Neuronal stem cell (in vitro differentiated cells): ENCODE measurements at places on chromosomes 1 and 21.

DNA sequence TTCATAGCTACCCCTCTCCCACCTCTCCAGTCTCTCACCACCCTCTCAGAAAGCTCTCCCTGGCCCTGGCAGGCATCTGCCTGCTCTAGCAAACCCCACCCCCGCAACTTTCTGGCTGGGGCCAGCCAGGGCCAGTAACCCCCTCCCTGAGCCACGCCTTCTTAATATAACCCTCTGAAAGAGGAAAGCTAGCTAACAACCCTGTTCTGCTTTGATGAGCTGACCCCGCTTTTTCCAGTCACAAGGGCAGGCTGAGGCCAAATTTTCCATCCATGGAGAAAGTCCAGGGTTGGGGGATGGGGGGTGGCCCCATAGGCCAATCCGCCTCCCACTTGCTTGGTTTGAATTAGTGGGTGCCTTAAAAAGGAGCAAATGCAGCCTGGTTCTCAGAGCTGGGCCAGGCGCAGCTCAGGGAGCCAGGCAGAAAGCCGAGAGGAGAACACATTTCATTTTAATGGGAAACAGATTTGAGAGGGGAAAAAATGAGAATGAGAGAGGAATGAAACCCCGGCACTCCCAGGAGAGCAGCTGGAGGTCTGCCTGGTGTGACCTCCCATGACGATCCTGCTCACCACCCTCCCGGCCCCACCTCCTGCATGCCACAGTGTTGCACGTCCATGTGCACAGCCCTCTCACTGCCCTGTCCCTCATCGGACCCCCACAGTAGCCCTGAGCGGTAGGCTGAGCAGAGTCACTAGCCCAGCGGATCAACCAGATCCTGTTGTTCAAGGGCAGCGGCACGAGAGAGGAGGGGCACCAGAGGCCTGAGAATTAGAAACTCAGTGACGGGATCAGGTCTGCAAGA lies 62.3 kb downstream of the OPTC start:
- DNase-seq, result no peak

DNA sequence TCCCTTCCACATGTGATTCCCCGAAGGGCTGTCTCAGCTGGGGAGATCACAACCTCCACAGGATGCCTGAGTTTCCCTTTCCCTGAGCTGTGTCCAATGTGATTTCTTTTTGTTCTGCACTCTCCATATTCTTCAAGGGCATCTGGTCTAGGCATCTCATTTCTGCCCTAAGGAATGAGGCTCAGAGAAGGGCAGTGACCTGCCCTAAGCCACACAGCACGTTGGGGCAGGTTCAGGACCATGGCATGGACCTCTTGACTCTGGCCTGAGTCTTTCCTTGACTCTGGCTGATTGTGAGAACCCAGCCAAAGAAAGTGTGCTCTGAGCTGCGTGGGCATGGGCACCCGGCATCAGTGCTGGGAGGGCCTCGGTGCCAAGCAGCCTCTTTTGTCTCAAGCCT lies 590.3 kb downstream of the PTPRU start:
- DNase-seq, result no peak

DNA sequence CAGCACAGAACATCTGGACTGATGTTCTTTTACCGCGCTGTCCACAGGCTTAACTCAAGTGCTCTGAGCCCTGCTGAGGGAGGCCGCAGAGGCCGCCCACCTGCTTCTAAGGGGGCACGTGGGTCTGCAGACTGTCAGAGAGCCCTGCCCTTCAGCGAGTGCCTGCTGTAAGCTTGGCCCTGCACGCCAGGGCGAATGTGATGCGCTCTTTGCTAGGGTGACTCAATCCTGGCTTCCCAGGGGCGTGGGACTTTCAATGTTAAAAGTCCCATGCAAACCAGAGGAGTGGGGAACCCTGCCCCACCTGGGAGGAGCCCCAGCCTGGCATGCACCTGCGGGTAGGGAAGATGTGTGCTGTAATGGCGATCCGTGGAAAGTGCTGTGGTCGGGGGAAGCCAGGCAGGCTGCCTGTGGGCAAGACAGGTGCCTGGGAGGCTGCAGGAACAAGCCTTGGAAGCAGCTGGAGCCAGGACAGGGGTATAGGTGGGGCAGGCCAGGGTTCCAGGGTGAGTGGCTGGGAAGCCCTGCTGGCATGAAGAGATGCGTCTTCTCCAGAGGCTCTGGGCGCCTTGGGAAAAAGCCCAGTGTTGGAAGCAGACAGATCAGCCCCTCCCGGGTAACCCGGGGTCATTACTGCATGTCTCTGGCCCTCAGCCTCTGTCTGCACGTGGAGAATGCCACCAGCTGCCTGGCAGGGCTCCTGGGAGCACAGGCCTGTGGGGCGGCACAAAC lies 594 bp upstream of the PANK4 start:
- peak; percentile 61 for DNase-seq

DNA sequence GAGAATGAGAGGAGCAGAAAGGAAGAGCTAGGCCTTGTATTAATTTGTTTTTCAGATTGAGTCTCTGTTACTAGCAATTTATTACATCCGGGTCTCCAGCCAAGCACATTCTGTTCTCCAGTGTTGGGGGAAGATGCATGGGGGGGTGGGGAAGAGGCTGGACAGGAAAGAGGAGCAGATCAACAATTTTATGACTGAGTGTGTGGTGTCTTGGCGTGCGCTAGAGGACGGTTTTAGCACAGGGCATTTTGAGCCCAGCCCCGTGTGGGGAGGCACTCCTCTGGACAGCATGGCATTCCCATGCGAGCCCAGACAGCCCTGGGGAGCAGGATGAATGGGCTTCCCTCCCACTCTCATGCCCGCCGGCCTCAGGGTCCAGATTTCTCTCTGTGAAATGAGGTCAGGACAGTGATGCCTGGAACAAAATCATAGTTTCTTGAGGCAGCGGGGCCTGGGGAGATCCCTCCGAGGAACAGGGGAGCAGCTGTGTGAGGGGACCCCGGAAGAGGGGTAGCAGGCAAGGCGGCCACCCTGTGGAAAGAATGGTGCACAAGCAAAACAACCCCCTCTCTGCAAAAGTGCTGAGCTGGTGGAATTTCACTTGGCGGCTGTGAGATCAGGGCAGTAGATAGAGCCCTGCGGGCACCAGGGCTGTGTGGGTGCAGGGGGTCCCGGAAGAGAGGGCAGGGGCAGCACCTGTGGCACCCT lies 16.3 kb downstream of the SOX13 start:
- DNase-seq, result no peak

GRCh38 chr1:81477710-81478109 lies 323.0 kb upstream of the ADGRL2 start:
- no peak for DNase-seq

GRCh38 chr21:19935467-19935866 lies 1062.7 kb upstream of the NCAM2 start:
- DNase-seq, result no peak

DNA sequence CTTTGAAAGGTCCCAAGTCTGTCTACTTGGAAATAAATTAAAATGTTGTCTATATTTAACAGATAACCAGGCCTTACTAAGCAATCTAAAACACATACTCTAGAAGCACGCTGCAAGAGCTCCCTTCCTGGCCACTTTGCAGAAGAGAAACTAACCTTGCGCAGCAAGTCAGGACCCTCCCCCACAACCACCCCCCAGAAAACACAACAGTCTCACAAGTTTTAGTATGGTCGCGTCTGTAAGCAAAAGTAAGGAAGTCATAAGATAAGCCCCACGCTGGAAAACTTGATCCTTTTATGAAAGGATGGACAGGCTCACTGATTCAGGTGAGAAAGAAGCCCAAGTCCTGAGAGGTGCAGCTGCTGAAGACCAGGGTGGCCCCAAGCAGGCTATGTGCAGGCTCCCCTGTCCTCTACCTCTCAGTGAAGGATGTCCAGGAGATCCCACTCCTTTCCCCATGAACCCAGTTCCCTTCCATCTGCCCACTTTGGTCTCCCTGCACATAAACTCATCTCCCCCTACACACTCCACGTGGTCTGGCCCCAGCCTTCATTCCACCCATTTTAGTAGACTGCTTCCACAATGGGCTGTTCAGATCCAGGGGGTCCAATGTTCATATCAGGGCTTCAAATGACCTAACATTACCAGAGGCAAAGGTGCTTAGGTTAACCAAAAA lies 23.8 kb downstream of the HIVEP3 start:
- no peak for DNase-seq

GRCh38 chr1:32651461-32652073 lies 559 bp downstream of the RBBP4 start:
- DNase-seq, result no peak

GRCh38 chr1:228109962-228110488 lies 926 bp upstream of the MRPL55 start:
- DNase-seq, result no peak

GRCh38 chr1:20633190-20634064 lies at the start of gene PINK1:
PINK1 (plus strand) TSS chr1:20633458; CDS start chr1:20633549, 91 bp downstream.
- DNase-seq, result peak; percentile 85

DNA sequence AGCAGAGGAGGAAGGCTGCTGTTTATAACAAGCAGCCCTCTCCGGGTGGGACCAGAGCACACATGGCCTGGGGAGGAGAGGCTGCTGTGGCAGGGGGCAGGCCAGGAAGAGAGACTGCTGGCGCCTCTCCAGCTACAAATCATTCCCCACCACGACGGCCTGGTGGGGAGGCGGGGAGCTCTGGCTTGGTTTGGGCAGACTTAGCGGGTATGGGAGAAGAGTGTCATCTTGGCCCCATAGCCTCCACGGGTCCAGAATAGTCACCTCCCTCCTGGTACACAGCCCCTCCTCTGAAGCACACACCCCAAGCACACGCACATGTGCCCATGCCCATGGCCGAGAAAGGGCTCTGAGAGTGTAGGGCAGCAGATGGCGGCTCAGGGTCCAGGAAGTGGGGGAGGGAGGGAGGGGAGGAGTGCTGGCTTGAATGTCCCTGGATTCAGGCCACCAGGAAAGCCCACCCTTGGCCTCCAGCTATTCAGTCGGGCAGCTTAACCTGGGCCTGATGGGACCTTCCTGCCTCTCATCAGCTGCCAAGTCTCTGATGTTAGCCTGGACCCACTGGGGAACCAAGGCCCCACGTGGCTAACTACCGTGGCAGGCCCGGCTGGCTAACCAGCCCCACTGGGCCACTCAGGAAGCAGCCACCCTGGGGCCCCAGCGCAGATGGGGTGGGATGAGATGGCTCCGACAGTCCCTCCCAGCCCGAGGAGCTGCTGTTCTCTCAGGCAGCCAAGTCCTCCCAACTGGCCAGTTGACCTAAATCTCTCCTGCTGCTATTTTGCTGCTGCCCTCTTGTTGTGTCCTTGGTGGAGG lies 10.9 kb downstream of the LRP8 start:
- no peak for DNase-seq

DNA sequence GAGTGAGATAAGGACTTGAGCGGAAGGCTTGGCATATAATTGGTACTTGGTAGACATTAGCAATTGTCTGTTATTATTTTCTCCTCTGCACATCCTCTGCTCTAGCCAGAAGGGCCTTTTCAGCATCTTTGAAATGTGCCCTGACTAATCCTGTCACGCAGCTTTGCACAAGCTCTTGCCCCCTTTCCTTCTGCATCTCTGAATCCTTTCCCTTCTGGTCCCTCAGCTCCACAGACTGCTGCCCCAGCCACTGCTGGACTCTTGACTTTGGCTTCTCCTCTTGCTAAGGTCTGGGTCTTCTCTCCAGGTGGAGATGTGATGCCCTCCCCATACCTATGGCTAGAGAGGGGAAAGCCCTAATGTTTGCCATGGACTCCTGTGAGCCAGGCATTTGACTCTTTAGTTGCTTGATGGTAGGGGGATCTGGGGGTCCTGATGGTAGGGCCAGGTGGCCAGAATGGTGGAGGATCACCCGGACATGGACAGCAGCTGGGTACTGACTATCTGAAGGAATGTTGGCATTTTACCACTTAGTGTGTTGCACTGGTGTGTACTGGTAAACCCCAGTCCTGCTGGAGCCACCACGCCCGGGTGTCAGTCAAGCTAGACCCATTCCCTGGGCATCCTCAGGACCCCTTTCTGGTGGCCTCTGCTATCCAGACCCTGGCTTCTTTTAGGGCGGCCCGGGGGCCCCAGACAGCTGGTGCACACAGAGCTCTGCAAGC lies 4.4 kb downstream of the HPCA start:
- no peak for DNase-seq

DNA sequence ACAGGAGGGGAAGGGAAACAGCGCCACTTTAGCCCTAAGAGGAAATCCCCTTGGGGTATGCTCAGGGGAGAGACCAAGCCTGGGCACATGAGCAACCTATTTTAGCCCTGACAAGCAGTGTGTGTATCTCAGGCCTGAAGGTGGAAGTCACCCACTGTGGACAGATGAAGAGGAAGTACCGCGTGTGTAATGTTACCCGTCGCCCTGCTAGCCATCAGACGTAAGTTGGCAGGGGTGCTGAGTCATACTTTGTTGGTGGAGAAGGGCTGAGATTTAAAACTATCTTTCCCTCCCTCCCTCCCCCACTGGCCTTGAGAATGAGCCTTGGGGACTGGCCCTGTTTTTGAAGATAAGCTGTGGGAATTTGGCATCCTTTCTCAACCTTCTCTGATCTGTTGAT lies 11.2 kb downstream of the AGO1 start:
- DNase-seq, result no peak

GRCh38 chr1:204545202-204545601 lies 29.0 kb downstream of the MDM4 start:
- DNase-seq, result no peak

GRCh38 chr1:210412240-210412639 lies 83.5 kb downstream of the HHAT start:
- DNase-seq, result no peak

GRCh38 chr1:204331847-204332487 lies 27.8 kb downstream of the PLEKHA6 start:
- DNase-seq, result no peak

- DNase-seq, result no peak
Observed at GRCh38 chr1:37064039-37064438, 29.7 kb upstream of the GRIK3 start.

DNA sequence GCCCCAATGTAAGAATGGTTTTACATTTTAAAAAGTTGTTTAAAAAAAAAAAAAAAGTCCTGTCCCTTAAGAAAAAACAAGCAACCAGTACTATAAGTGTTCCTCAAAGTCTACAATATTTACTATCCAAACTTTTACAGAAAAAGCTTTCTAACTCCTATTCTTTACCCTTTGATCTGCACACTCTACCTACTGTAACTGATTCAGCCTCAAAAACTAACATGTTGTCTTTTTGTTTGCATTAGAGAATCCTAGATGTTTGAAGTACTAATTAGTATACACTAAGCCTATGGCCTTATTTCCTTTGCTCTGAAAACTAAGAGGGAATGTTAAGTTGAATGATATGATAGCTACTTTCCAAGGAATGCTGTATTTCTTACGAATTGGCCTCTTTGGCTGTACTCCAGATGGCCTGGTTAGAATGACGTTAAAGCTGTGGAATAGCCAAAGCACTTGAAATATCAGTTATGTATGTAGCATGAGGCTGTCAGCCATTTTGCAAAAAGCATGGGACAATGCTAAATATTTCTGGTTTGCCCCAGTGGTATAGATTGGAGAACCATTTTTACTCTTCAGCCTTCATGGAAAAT lies 234.8 kb downstream of the GPR52 start:
- DNase-seq, result no peak

- no peak for DNase-seq
Observed at GRCh38 chr1:150808121-150808520, at the start of gene CTSK. CTSK (minus strand) TSS chr1:150808260; CDS start chr1:150806805, 1,455 bp downstream.

- no peak for DNase-seq
Observed at GRCh38 chr1:185593271-185593670, 140.9 kb upstream of the HMCN1 start.

GRCh38 chr1:153987621-153988020 lies 1.5 kb upstream of the RAB13 start:
- DNase-seq, result no peak
